ENCODE measurements at places on chromosomes 5 and 9. TPM values are rescaled to one million over a fixed set of nuclear protein-coding genes. Genes with fewer than 3 reads are reported as not detected.

GRCh38 chr5:131509801-131510200 lies 125.2 kb downstream of the RAPGEF6 start:
- H3K36me3 ChIP-seq = no peaks in the 10 kb centered on the region
- H3K4me1 ChIP-seq = no peaks in the 10 kb centered on the region

The MSX2 gene
- 1.6 TPM for total RNA-seq

DNA sequence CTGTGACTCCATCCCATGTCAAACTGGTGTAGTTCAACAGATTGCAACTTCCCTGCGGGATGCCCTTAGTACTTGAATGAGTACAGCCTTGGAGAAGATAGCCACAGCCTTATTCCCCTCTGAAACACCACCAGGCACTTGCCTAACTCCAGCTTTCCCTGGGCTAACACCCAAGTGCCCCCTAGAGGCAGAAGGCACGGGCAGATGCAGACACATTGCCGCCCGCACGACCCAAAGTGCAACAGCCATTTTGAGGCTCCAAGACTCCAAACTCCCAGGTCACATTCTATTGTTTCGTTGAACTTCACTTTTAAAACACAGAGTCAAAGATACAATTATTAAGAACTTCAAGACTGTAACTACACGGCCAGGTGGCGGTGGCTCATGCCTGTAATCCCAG lies 163.6 kb upstream of the CDH6 start:
- no peaks in the 10 kb centered on the region for H3K27me3 ChIP-seq
- no peaks in the 10 kb centered on the region for H3K4me1 ChIP-seq
- no peak overlapping the region for H3K4me3 ChIP-seq
- no peak overlapping the region for H3K27ac ChIP-seq
- peak; percentile 16 for DNase-seq
- no peaks in the 10 kb centered on the region for H3K36me3 ChIP-seq

DNA sequence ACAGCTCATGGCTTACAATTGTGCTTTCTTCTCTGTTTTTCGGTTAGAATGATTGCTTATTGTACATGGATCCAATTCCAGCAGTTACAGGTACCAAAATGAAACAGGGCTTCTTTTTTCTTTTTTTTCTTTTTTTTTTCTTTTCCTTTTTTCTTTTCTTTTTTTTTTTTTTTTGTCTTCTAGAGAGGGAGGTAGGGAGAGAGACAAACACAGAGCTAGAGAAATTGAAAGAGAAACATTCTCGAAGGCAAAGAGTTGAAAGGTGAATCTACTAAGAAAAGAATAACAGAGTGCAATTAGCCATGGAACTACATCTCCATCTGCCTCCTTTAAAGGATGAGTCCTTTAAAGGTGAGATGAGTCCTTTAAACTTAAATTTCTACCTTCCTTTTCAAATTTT lies 1.0 kb upstream of the EDIL3 start:
- no peak overlapping the region for H3K27ac ChIP-seq
- no peaks in the 10 kb centered on the region for H3K36me3 ChIP-seq
- no peak for DNase-seq

GRCh38 chr9:129610213-129610472 lies 10.8 kb downstream of the C9orf50 start:
- DNase-seq = no peak
- peak overlapping the region; percentile 98 for H3K27ac ChIP-seq
- H3K4me3 ChIP-seq = peak overlapping the region; percentile 57
- no peaks in the 10 kb centered on the region for H3K36me3 ChIP-seq
- H3K27me3 ChIP-seq = no peaks in the 10 kb centered on the region
- peaks cover 42% of the 10 kb centered on the region for H3K4me1 ChIP-seq

The FBP1 gene
- 18.5 TPM for total RNA-seq

- H3K4me1 ChIP-seq = peaks cover 19% of the 10 kb centered on the region
- peak; percentile 34 for DNase-seq
- peaks cover 3% of the 10 kb centered on the region for H3K36me3 ChIP-seq
- H3K4me3 ChIP-seq = no peak overlapping the region
- H3K27me3 ChIP-seq = no peaks in the 10 kb centered on the region
- H3K27ac ChIP-seq = peak overlapping the region; percentile 82
Observed at GRCh38 chr5:36611520-36612274, 5.3 kb downstream of the SLC1A3 start.

GRCh38 chr5:134083517-134083916 lies 31.0 kb upstream of the TCF7 start:
- H3K27me3 ChIP-seq = no peaks in the 10 kb centered on the region
- no peak for DNase-seq
- no peak overlapping the region for H3K4me3 ChIP-seq
- H3K27ac ChIP-seq = no peak overlapping the region
- no peaks in the 10 kb centered on the region for H3K4me1 ChIP-seq

Measured in heart left ventricle (tissue), 16 donors.